ENCODE measurements at places on chromosomes 13 and 19.

DNA sequence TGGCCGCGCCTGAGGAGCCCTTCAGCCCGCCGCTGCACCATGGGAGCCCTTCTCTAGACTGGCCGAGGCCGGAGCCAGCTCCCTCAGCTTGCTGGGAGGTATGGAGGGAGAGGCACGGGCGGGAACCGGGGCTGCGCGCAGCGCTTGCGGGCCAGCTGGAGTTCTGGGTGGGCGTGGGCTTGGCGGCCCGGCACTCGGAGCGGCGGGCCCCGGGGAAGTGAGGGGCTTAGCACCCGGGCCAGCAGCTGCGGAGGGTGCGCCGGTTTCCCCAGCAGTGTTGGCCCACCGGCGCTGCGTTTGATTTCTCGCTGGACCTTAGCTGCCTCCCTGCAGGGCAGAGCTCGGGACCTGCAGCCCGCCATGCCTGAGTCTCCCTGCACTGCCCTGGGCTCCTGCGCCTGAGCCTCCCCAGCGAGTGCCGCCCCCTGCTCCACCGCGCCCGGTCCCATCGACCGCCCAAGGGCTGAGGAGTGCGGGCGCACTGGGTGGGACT is 1890.0 kb upstream of the PCDH20 start:
- DNase-seq: no peak

GRCh38 chr19:33849551-33850147 is 53.0 kb downstream of the KCTD15 start:
- no peak for DNase-seq

GRCh38 chr13:46775385-46776107 is 21.4 kb downstream of the ESD start:
- no peak for DNase-seq

DNA sequence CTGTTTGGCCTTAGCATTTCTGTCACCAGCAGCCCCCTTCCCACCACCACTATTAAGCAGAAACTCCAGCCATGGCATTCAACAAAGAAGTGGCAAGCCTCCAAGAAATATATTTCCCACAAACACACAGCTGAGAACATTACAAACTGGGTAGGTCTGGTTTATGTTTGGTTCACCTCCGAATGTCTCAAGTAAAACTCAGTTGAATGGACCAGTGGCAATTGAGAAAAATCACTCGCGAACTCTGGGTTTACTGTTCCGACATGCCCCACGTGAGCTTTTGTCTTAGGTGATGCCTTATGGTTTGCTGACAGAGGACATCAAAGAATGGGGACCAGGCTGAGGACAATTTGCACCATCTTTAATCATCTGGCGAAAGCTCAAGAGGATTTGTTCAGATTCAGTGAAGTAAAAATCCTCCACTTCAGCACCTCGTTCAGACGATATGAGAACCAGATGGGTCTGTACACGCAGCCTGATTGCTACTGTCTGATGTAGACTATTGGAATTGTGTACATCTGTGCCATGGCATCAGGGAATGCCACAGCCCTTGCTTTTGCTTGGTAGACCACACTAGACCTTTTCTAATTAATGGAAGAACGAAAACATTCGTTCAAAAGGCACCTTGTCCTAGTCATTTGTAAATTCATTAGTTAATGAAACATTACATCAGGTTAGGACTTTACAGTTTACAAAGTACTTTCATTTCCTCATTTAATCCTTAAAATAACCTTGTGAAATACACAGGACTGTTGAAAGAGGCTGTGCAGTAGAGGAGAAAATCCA is 59.4 kb downstream of the SLC10A2 start:
- no peak for DNase-seq

GRCh38 chr19:42601811-42602443 is 7.2 kb upstream of the CEACAM8 start:
- no peak for DNase-seq

DNA sequence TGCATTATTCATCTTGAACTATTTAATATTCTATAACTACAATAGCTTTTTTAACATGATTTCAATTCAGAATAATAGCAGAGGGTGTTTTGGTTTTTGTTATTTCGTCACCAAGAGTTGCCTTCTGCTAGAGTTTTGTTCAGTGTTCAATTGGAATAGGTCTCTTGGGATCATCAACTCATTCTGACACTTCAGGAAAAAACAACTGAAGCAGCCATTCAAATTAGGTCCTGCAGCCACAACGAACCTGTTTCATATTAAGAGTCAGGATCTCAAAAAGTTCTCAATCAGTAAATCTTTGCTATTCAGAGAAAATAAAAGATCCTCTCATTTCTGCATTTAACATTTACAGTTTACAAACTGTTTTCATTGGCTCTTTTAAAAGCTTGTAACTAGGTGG is 2.4 kb upstream of the CHAMP1 start:
- DNase-seq: no peak

DNA sequence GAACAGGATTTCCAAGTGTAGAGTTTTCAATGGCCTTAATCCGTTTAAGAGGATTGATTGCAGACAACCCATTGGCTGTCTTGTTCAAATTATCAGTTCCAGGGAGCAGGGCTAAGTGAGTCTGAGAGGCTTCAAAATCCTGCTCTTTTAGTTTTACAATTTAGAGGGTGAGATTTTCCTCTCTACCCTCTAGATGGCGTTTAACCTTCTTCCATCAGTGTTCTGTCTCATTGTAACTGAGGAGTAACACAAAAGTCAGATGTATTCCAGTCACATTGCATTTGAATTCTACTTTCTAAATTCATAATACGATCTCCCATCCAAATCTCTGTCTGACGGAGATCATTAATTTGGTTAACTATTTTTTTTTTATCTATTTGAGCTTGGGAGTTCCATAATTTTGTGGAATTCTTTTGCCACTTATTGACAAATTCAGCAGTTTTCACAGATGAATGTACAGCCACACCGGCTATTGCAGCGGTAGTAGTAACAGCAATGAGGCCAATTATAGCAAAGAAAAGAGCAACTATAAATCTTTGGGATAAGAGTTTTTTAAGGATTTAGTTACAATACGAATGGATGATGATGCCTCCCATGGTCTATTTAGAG is 7.8 kb upstream of the C19orf84 start:
- peak; percentile 35 for DNase-seq

DNA sequence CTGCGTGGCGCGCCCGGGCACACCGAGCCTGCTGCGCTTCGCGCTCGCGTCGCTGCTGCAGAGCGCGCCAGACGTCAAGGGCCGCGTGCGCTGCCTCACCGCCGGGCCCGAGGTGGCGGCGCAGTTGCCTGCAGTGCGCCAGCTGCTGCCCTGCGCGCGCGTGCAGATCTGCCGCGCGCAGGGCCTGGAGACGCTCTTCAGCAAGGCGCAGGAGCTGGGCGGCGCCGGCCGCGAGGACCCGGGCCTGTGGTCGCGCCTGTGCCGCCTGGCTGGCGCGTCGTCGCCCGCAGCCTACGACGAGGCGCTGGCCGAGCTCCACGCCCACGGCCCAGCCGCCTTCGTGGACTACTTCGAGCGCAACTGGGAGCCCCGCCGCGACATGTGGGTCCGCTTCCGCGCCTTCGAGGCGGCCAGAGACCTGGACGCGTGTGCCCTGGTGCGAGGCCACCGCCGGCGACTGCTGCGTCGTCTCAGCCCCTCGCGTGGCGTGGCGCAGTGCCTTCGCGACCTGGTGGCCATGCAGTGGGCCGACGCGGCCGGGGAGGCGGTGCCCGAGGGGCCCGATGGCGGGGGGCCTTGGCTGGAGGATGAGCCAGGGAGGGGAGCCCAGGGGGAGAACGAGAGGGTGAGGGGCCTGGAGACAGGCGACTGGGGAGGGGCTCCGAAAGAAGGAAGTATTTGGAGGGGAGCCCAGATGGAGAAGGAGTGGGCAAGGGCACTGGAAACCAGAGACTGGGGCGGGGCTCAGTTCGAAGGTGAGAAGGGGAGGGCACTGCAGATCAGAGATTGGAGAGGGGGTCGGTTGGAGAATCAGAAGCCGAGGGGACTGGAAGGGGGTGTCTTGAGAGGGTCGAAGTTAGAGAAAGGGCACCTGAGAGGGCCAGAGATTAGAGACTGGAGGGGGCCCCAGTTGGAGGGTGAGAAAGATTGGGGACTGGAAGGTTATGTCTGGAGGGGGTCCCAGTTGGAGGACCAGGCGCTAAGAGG is 24.7 kb downstream of the ZSWIM9 start:
- no peak for DNase-seq

GRCh38 chr19:21197590-21198295 is 55.9 kb downstream of the ZNF431 start:
- DNase-seq: no peak

- no peak for DNase-seq
Observed at GRCh38 chr19:5782945-5783919, 1.3 kb downstream of the PRR22 start.

- no peak for DNase-seq
Observed at GRCh38 chr13:73482556-73482955, 423.8 kb downstream of the KLF5 start.

- DNase-seq: no peak
Observed at GRCh38 chr13:110757296-110757695, 43.8 kb downstream of the ING1 start.
